Left lung (tissue), 14 donors: ENCODE measurements at places on chromosomes 16 and 17. TPM values are rescaled to one million over a fixed set of nuclear protein-coding genes. Genes with fewer than 3 reads are reported as not detected.

DNA sequence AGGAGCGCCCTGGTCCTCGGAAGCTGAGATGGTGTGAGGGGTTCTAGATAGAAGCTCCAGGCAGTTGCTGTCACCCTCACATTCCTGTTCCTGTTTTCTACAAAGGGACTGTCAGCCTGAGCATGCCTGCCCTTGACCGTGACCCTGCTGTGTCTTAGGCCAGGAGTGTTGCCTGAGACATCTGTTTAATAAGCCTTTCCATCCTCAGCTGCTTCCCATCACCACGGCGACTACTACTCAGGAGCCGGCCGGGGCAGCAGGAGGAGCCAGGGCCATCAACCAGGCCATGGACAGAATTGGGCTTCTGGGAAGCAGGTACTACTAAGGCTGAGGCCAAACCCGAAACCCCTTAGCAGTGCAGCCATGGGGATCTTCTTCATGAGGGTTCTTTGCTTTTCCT is 151.4 kb downstream of the KATNIP start:
- no peak for DNase-seq

- no peak for DNase-seq
Observed at GRCh38 chr17:74637265-74637664, 13.7 kb upstream of the CD300E start.

NPIPB6 gene
- 2.4 TPM for polyA plus RNA-seq

TMEM95 gene
- not detected for polyA plus RNA-seq

GRCh38 chr16:59173408-59173831 is 439.3 kb upstream of the GOT2 start:
- no peak for DNase-seq

GRCh38 chr17:81488276-81488860 is 24.2 kb downstream of the ACTG1 start:
- no peak for DNase-seq

PGAP3 gene
- 37.9 TPM for polyA plus RNA-seq

DNA sequence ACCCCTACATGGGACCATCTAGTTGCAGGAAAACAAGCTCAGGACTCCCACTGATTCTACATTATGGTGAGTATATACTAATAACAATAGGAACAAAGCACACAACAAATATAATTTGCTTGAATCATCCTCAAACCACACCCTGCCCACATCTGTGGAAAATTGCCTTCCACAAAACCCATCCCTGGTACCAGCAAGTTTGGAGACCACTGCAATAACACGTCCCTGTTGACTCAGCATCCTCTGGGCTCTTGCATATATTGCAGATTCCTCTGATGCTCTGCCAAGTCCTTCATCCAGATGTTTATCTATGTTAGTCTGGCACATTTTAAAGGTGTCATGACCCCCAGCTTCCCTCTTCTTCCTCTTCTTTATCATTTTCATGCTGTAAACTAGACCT is 138.4 kb downstream of the PCTP start:
- DNase-seq = no peak

DNA sequence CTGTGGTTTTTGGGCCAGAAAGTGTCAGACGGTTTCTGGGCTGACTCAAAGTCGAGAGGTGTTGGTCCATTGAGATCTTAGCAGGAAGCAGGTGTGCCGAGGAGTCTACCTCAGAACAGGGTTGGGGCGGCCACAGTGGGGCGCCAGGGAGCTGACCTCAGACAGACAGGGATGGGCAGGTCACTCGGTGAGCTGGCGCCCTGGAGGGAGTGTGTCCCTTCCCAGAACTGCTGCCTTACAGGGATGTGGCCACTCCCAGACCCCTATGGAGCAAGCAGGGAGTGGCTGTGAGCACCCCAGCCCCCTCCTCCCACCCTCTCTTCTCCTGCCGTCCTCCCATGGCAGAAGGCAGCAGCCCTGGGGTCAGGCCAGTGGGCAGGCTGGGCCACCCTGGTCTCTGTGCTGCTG is 14.0 kb upstream of the DPEP1 start:
- peak; percentile 49 for DNase-seq

IFI35 gene
- 19.9 TPM for polyA plus RNA-seq

DNA sequence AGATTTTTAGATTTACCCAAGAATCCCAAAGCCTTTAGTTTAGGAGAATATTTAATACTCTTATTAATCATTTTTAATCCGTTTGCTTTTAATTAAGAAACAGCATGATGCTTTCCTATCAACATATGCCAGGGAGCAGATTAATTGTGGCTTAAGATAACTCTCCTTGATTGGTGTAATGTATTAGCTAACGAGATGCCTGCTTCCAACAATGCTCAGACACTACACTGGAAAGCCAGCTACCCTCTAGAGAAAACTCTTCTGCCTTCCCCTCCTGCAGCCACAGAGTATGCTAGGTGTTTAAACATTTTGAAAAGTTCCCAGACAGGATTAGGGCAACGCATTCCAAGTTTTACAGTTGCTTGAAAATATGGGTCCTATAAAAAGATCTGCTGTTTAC is 142.2 kb downstream of the AATF start:
- DNase-seq = no peak

DNA sequence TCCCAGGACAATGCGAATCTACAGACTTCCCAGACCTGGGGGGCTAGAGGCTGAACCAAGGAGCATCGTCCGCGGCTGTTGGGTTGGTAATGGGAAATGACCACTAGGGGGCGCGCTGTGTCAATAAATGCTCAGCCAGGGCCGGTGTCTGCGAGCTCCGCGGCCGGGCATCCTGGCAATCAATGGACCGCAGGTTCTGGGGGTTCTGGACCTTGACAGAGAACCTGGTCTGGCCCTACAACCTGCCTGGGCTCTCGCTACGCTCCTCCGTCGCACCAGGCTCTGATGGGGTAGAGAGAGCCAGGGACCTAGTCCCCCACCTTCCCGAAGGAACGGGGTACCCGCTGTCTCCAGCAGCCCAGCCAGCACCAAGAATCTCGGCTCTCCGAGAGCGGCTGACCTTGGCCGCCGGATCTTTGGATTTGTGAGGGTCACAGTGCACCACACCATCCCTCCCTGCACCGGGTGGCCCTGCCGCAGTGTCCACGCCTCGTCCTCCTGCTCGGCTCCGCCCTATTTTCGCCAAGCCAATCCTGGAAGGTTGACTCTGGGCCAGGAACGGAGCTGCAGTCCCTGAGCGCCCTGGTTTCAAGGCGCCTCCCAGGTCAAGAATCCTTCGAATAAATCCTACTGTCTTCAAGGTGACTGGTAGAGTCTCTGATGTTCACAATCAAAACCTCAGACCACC is 20.4 kb upstream of the BEAN1 start:
- DNase-seq = peak; percentile 82

DNA sequence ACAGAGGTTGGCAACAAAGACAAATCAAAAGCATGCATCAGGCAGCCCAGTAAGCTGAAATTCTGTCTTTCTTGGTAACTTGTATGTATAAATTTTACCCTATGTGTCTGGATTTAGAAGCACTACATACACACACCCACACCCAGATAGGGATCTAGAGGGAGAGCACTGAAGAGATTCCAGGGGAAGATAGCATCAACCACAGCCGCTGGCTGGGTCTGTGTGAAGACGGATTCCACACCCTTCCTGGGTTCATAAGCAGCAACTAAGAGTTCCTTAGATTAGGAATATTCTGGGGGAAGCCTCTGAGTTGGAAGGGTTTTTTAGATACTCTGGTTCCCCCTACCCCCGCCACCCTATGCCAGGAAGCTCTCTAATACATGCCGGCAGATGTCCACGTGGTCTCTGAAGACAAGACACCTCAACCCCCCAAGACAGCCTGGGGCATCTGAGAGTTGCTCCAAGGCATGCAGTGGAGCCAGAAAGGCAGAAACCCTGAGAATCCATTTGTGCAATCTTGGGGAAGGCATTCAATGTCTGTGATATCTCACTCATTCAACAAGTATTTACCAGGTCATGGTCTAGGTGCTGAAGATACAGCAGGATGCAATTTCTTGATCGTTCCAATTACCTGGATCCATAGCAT is 86.4 kb downstream of the NOG start:
- DNase-seq = no peak

DNA sequence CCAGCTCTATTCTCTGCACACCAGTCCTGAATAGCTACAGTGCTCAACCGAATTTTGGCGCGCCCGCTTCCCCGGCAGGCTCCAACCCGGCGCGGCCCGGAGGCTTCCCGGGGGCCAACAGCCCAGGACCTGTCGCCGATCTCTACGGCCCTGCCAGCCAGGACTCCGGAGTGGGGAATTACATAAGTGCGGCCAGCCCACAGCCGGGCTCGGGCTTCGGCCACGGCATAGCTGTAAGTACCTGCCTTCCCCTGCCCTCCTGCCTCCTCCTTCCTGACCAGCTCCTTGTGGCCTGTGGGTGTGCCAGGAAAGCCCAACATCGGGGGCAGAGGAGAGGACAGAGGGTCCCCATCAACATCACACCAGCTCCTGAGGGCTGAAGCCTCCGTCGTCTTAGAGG is 70.2 kb downstream of the CCDC182 start:
- DNase-seq = no peak

EFNB3 gene
- 32.6 TPM for polyA plus RNA-seq

DNA sequence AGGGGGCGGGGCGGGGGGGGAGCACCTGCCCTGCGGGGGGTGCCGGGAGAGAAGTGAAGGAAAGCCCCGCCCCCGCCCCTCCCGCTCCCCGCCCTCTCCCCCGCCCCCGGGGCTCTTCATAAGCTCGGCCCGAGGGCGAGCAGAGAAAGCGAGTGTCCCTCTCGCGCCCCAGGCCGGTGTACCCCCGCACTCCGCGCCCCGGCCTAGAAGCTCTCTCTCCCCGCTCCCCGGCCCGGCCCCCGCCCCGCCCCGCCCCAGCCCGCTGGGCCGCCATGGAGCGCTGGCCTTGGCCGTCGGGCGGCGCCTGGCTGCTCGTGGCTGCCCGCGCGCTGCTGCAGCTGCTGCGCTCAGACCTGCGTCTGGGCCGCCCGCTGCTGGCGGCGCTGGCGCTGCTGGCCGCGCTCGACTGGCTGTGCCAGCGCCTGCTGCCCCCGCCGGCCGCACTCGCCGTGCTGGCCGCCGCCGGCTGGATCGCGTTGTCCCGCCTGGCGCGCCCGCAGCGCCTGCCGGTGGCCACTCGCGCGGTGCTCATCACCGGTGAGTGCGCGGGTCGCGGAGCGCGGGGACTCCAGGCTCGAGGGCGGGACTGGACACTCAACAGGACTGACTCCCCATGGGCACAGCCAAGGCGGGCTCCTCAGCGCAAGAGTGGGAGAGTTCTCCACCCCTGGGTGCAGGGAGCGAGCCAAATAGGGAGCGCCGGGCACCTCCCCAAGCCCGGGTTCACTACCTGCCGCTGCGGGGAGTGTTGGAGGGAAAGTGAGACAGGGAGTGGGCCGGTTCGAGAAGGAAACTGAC is at the start of gene HSD11B2:
HSD11B2 (plus strand) TSS at position 145 of the 798 bp plus-strand sequence; CDS start at position 273, 128 bp downstream.
- DNase-seq = no peak

GRCh38 chr17:34006126-34006525 is 249.0 kb upstream of the CCL2 start:
- no peak for DNase-seq

OMG gene
- polyA plus RNA-seq = 5.0 TPM

GRCh38 chr16:75196836-75197235 is 10.1 kb downstream of the CTRB2 start:
- DNase-seq = no peak

GRCh38 chr17:4997302-4998026 is at the start of the genes INCA1 and KIF1C:
TSS of gene INCA1 (minus strand) at chr17:4997522. CDS start at chr17:4994437, 3,085 bp downstream.
TSS of gene KIF1C (plus strand) at chr17:4997950. CDS start at chr17:5000247, 2,297 bp downstream.
- DNase-seq = peak; percentile 95

DNA sequence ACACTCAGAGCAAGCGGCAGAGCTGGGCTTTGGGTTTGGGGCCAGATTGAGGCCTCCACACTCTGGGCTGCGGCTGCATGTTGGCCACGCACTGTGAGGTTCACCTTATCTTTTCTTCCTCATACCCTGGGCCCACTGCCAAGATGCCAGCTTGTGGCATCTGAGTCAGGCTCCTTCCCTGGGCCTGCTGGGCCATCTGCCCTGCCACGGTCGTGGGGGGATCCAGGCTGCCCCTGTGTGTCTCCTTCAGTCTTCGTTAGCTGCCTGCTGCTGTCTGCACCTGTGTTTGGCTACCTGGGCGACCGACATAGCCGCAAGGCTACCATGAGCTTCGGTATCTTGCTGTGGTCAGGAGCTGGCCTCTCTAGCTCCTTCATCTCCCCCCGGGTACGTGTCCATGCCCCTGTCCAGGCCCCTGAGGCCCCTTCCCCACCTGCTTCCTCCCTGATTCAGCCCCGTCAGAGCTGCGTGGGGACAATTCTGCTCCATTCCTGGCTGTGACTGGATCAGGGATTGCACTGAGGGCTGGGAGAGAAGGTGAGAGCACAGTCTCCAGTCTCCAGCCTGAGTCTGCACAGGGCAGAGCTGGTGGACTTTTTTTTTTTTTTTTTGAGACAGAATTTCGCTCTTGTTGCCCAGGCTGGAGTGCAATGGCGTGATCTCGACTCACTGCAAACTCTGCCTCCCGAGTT is 11.2 kb downstream of the SPNS3 start:
- peak; percentile 65 for DNase-seq

GRCh38 chr16:57761301-57761700 is 25.7 kb downstream of the KATNB1 start:
- DNase-seq = no peak

GNG13 gene
- polyA plus RNA-seq = not detected

DNA sequence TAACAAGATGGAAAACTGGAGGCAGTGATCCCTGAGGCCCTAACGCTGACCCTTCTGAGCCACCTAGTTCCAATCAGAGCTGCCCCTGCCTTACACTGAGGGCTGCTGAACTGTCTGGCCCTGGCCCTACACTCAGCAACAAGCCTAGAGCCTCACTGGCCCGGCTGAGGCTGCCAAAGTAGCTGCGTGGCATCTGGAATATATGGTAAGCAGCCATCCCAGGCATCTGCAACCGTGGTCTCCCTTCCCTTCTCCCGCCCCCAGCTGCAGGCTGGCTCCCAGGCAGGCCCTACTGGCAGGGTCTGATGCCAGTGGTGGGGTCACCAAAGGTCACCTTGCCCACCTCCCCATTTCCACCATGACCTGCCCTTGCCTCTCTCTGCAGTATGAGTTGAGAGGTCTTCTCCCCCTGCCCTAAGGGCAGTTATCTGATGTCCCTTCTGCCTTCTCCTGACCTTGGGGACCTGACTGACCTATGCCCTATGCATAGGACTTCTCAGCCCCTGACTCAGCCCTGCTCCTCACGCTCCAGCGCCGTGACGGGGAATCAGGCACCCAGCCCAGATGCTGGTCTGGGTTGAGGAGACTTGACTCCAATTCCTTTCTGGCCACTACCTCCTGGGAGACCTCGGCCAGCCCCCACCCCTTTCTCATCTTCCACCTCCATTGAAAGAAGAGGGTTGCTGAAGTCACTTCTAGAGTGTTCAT is 45.3 kb downstream of the CPNE2 start:
- no peak for DNase-seq

- DNase-seq = no peak
Observed at GRCh38 chr17:50149417-50150353, 792 bp downstream of the PPP1R9B start.

DNA sequence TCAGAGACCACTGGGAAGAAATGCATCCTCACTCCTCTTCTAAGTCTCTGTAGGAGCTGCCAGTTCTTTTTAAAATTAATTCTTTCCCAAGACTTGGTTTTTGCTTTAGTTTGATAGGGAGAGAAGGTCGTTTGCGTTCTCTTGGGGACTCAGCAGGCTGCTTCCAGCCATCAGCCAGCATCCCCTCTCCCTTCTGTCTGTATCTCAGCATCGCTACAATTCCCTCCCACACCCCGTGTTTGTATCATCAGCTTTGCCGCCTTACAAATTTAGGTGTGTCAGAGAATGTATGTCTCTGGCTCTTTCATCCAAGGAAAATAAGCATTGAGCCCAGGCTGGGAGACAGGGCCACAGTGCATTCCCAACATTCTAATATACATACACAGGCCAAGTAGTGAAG is 5.4 kb downstream of the HOXB6 start:
- no peak for DNase-seq
